ENCODE measurements at places on chromosomes 3 and 15.

DNA sequence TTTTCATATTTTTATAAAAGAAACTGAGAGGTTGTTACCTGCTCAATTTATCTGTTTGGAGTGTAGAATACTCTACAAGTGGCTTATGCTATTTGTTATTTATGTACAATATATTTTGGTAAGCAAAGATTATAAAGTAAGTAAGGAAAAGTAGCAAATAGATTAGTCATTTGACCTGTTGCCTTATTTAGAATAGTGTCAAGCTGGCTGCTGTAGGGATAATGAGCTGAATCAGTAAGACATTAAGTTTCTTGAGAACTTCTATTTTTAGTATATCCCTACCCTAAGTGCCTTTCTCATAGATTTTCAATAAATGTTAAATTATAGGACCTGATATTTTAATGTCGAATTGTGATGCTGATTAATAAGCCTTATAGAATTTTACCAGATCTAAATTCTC lies 37.2 kb downstream of the ECT2 start:
- no peak for DNase-seq

DNA sequence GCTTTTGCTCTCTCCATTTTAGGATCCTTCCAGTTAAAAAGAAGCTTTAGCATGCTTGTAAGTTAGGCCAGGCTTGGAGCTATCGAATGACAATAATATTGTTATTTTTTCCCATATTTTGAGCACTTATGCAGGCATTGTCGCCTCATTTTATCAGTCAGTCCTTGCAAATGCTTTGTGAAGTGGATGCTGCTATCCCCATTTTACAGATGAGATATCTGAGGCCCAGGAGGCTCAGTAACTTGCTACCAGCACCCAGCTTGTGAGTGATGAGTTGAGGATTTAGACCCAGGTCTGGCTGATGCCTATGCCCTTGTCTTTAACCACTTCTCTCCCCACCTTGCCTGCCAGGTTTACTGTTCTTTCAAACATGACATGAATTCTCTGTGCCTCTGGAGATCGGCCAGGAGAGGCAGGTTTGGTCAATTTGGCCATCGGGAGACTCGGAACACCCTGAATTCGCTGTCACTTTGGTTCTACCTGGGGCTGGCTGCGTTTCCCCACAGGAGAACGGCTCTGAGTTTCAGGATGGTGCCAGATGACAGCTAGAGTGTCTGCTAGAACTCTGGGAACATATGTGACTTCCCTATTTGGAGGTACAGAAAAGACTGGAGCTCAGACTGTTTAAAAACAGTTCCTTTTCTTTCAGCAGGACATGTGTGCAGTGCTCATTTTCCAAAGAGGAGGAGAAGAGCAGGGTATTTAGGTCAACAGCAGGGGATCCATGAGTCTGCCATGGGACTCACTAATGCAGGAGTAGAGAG lies 25.5 kb upstream of the ZNF710 start:
- DNase-seq: no peak

GRCh38 chr15:31590609-31591008 lies 264.0 kb downstream of the KLF13 start:
- DNase-seq: no peak

GRCh38 chr3:131728898-131729642 lies 226.3 kb upstream of the MRPL3 start:
- no peak for DNase-seq

- peak; percentile 40 for DNase-seq
Observed at GRCh38 chr3:187954873-187955586, 198.9 kb upstream of the LPP start.

DNA sequence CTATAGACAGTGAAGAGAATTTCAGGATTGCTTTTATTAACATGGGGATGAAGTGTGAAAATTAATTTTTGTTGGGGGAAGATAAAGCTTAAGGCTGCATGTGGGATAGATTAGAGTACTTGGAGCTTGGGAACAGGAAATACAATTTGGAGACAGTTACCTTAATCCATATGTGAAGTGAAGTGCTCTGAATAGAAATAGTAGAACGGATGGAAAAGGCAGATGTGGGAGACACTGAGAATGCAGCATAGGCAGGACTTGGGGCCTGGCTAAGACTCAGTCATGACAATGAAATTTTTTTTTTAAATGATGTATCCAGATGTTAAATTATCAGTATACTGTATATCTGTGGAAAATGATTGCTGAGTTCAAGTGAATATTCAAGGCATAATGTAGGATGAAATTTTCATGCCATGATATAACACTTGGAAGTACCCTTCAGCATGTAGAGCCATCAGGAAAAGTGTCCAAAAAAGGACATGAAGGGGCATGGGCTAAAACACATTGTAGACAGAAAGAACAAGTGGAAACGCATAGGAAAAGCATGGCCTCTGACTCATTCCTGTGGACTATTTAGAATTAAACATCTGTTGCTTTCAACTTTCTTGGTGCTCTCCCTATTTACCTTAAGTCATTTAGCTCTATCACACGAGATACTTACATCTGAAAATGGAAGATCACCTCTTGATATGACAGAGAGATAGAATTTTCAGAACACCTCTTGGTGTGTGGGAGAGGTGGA lies 134.8 kb downstream of the RBMS3 start:
- DNase-seq: no peak
